Adrenal gland (tissue), 19 donors: ENCODE measurements at places on chromosomes 4 and X. TPM values are rescaled to one million over a fixed set of nuclear protein-coding genes. Genes with fewer than 3 reads are reported as not detected.

Gene RGN
- 188 TPM for polyA plus RNA-seq

Gene LANCL3
- 0.07 TPM for polyA plus RNA-seq

Gene FAM184B
- 0.04 TPM for polyA plus RNA-seq

Gene FGF13
- 1.4 TPM for polyA plus RNA-seq

Gene GPR173
- 2.1 TPM for polyA plus RNA-seq

Gene GRPR
- not detected for polyA plus RNA-seq

Gene IL1RAPL1
- polyA plus RNA-seq: not detected

Gene FGF2
- polyA plus RNA-seq: 1.6 TPM

Gene OR13H1
- polyA plus RNA-seq: not detected

Gene TSPYL2
- polyA plus RNA-seq: 168 TPM

Gene SYTL4
- polyA plus RNA-seq: 5.3 TPM

Gene TLR1
- polyA plus RNA-seq: 2.8 TPM

Gene NXF2
- 0.32 TPM for polyA plus RNA-seq

Gene LARP7
- polyA plus RNA-seq: 41.6 TPM

Gene IGFBP7
- polyA plus RNA-seq: 564 TPM

Gene ASMT
- 0.74 TPM for polyA plus RNA-seq

Gene HTT
- 16.1 TPM for polyA plus RNA-seq

Gene ARMCX6
- polyA plus RNA-seq: 24.8 TPM

Gene SLC9B2
- 13.3 TPM for polyA plus RNA-seq

Gene NPNT
- polyA plus RNA-seq: 6.4 TPM

Gene SSX2
- polyA plus RNA-seq: not detected

Gene FRAS1
- polyA plus RNA-seq: 0.64 TPM

Gene GAGE12F
- polyA plus RNA-seq: not detected

Gene GC
- 1.4 TPM for polyA plus RNA-seq

Gene FRMD7
- not detected for polyA plus RNA-seq

Gene SLC25A14
- polyA plus RNA-seq: 28.9 TPM

Gene KLHL5
- 23.0 TPM for polyA plus RNA-seq
